ENCODE measurements at places on chromosomes 1 and 21.

DNA sequence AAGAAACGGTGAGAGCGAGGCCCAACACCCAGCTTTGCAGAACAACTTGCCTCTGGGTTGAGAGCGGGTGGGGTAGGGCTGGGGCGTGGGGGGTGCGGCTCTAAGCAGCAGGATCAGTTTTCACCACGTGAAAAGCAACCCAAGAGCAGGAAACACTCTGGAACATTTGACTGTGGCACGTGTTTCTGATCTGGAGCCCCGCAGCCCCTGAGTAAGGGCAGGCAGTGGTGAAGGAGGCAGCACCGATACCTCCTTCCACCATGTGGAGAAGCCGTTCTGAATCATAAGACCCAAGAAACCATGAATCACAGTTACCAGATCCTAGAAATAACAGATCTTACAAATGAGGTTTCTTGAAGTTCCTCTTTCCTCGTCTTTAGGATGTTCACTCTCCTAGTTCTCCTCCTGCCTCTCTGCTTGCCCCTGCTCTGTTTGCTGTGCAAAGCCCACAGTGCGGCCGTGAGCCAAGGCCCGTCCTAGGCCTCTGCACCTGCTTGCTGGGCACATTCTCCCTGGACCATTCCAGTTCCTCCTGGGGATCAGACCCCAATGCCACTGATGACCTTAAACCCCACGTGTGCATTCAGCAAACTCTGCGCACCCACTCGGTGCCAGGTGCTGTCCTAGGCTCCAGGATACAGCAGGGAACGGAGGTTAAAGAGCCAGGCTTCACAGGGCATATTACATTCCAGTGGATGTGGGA, 31.9 kb downstream of the SLC1A7 start:
- DNase-seq: no peak

DNA sequence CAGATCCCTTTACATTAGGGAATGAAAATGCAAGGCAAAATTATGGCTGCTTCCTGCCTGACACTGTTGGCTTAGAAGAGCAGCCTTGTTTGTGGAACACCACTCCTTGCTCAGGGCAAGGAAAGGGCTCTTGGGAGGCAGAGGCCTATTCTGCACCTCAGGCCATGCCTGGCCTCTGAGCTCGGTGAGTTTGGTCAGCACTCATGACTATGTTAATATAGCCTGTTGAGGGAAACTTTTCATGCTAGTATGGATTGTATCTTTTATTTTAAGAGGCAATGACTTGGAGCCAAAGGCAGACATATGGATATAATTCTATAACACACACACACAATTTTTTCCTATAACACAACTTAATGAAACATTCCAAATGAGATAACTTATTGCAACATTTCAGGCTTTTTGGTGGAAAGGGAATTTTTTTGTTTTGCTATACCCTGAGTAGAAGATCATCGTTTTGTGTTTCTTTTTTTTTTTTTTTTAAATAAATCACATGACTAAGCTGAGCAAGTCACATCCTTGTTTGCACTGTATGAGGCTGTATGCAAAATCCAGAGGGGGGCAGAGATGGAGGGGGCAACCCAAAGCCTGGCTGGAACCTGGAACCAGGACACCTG, 5.6 kb upstream of the YRDC start:
- DNase-seq: no peak

DNA sequence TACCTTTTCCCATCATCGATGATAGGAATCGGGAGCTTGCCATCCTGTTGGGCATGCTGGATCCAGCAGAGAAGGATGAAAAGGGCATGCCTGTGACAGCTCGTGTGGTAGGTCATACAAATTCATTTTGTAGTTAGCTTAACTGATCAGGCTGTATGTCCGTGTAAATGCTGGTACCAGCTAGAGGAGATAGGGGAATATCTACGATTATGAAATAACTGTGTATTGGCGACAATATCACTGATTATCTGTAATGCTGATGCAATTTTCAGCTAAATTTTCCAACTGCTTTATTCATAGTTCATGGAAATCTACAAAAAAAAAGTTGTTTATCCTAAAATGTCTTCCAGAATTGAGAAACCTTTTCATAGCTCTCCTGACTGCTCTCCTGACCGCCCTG, 8.3 kb downstream of the PRDX6 start:
- DNase-seq: no peak

GRCh38 chr1:214014730-214015129, 27.0 kb downstream of the PROX1 start:
- DNase-seq: no peak

- peak; percentile 15 for DNase-seq
Measured at GRCh38 chr1:41739061-41739955, 179.4 kb downstream of the HIVEP3 start.

GRCh38 chr1:226531360-226532093, 17.0 kb upstream of the STUM start:
- no peak for DNase-seq

GRCh38 chr1:59763418-59763817, 51.3 kb upstream of the HOOK1 start:
- no peak for DNase-seq

DNA sequence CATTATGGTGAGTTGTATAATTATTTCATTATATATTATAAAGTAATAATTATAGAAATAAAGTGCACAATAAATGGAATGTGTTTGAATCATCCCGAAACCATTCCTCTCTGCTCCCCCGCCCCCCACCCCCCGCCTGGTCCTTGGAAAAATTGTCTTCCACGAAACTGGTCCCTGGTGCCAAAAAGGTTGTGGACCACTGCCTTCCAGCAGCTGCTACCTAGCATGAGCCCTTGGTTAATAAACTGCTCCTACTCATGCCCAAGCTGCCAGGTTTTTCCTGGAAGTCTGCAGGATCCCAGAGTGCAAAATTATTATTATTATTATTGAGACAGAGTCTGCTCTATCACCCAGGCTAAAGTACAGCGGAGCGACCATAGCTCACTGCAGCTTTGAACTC, 6.8 kb upstream of the IFNGR2 start:
- DNase-seq: no peak

GRCh38 chr1:50747394-50747793, 212.7 kb downstream of the FAF1 start:
- DNase-seq: no peak

- DNase-seq: no peak
Measured at GRCh38 chr1:65141394-65141793, 6.6 kb upstream of the AK4 start.

DNA sequence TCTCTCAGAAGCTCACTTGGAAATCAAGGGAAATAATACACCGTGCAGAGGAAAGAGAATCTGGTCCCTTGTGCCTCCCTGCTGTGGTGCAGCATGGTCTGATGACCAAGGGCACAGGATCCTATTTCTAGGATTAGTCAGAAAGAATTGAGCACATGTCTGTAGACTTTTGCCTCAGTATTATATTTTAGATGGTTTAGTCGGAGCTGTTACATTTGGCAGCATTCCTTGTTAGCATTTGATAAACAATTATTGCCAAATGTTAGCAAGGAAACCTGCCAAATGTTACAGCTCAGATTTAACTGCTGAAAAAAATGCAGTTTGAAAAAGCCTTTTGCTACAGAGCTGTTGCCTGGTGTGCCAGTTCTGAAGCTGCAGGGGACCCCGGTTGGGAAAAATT, 183.5 kb upstream of the DPYD start:
- DNase-seq: no peak

Measured in activated T-helper 1 cell treated with anti-CD3 and anti-CD28 coated beads, Interleukin-2, amount 50 U/mL, for 16 hours (primary cell).